ENCODE measurements at places on chromosomes 11 and 22.
A peak's percentile ranks its signal among the peaks of the same experiment; 100 is the strongest.

DNA sequence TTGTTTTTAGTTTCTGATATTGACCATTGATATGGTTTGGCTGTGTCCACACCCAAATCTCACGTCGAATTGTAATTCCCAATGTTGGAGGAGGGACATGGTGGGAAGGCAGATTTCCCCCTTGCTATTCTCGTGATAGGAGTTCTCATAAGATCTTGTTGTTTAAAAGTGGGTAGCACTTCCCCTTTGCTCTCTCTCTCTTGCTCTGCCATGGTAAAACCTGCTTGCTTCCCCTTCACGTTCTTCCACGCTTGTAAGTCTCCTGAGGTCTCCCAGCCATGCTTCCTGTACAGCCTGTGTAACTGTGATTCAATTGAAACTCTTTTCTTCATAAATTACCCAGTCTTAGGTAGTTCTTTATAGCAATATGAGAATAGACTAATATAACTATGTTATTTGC lies 203.6 kb upstream of the CHORDC1 start:
- no peak for DNase-seq

GRCh38 chr22:23778577-23778900 lies 5.9 kb downstream of the MMP11 start:
- DNase-seq = no peak

DNA sequence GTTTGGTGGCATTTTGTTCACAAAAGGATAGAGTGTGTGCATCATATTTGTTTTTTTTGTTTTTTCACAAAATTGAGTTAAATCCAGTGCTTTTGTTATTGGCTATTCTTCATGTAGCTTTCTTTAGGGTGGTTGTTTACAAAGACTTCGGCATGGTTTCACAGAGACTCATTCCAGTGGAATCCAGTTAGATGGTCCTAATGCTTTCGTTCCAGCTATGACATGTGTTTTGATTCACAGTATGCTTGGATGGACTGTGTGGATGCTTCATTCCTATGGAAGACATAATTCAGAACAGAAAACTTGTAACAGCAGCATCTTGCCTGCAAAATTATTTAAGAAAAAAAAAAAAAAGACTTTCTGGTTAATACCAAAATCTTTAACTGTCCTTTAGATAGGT lies 97.9 kb downstream of the PDHX start:
- DNase-seq = no peak

GRCh38 chr11:16897470-16898061 lies 116.6 kb downstream of the PLEKHA7 start:
- DNase-seq = peak; percentile 46

DNA sequence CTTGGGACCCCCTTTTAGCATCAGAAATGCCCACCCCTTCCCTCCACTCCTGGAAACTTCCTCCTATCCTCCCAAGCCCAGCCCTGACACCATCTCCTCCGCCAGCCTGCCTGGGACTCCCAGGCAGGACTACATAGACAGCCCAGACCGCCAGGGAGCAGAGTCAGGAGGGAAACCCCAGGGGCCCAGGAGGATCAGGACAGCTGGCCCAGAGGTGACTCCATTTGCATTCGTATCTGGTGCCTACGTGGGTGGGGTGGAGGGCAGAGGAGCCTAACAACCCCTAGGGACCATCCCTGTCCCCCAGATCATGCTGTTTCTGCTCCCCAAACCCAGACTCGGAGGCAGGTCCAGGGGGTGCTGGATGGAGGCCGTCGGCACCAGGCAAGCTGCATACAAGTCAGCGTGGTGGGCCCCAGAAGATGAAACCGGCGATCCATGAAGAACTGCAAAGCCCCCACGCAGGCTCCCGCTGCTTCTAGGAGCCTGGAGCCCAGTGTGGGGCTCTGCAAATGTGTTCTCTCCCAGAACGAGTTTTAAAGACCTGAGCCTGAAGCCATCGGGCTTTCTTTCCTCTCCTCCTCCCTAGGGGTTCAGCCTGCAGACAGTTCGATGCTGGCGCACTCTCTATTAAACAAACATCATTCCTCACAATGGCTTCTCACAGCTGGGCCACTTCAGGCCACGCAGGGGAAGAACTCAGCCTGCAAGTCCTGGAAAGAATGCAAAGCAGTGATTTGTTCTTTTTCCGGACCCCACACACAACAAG lies 1506.8 kb downstream of the BRD1 start:
- no peak for DNase-seq

- no peak for DNase-seq
These were observed 31.3 kb downstream of the TMEM123 start for GRCh38 chr11:102421261-102421660.

GRCh38 chr11:12180257-12181205 lies 70.1 kb downstream of the MICAL2 start:
- DNase-seq = no peak

- no peak for DNase-seq
These were observed 870.2 kb downstream of the BRD1 start for GRCh38 chr22:48957311-48957986.

- no peak for DNase-seq
These were observed 16.4 kb upstream of the UPK3A start for GRCh38 chr22:45268167-45268957.

DNA sequence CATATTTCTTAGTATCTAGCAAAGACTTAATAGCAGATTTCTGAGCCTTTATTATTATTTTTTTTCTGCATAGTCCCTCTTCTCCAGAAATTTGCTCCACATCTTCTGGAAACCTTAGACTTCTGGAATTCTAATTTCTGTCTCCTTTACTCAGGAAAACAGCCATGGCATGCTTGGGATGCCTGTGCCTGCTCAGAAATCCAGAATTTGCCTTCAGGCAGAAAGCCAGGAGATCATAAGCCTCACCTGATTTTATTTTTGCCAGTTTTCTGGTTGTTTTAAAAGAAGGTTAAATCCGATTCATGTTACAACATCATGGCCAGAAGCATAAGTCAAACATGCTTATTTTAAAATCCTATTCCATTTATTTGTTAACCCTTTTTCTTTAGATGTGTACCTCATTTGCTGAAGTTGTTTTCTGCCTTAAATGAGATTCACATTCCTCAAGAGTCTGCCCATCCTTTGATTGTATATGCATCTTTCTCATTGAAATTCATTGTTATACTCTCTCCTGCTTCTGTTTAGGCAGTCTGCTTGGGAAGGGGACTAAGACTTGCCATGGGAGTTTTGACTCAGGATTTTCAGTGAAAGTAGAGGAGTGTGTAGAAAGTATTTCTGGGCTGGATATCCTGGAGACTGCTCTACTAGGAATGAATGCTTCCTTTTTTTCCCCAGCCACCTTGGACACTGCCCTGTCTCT lies 37.1 kb downstream of the SIK2 start:
- DNase-seq = no peak

- DNase-seq = no peak
These were observed 3.3 kb downstream of the LMO1 start for GRCh38 chr11:8260202-8260966.

DNA sequence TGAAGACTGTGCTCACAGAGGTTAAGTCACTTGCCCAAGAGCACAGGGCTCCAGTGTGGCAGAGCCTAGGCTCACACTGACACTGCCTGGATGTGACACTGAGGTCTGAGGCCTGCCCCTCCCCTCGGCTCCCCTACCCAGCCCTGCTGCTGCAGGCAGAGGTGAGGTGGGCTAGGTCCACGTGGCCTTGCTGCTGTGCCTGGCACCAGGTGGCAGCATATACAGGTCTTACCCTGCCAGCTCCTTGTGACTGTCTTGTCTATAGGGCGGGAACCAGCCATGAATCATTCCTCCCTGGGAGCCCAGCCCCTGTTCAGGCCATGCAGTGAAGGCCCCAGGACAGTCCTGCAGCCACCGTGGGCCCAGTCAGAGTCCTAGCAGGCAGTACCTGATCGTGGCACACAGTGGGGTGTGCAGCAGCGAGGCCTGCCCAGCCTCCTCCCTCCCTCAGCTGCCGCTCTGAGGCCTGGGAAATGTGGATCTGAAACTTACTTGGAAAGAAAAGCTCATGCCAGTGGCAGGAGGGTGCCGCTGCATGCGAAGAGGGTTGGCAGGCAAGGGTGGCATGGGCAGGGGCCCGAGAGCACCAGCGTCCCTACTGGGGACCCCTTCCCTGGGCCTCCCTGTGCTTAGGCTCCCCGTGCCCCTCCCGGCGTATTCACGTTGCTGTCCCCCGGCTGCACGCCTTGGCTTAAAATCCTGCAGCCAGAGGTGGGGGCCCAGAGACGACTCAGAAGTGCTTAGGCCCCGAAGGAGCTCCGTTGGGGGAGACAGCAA lies 1.2 kb upstream of the CERK start:
- no peak for DNase-seq

DNA sequence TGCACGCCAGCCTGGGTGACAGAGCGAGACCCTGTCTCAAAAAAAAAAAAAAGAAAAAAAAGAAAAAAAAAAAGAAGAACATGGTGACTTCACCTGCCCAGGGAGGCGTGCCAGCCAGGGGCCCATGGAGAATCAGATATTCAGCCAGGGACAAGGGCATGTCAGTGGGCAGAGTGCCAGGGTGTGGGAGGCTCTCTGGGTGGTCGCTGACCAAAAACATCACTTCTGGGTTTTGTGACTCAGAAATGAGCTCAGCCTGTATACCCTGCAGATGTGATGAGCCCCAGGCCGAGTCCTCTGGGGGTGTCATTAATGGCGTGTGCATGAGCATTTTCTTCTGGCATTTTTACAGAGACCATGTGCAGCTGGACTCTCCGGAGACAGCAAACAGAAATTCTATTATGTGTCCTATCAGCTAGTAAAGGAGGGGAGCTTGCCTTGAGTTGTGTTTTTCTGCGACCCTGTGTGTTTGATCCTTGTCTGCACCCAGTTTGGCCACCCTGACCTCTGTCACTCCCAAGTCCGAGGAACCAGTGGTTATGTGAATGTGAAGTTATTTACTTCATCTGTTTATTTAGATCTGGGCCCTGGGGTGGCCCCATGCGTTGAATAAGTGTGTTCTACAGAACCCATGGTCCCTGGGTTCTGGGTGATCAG lies 53.6 kb downstream of the BCR start:
- no peak for DNase-seq

DNA sequence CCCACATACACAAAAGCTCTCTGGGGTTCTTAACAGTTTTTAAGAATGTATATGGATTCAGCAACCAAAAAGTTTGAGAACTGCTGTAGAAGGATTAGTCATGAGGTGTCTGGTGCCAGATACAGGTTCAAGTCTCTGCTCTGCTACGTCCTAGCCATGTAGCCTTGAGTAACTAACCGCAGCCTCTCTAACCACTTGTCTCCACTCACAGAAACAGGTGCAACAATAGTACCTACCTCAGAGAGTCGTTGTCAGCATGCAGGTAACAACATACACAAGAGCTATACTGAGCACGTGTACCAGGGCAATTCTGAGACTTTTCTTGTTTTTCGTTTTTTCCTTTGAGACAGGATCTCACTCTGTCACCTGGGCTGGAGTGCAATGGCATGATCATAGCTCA lies 26.9 kb downstream of the CBX7 start:
- no peak for DNase-seq

DNA sequence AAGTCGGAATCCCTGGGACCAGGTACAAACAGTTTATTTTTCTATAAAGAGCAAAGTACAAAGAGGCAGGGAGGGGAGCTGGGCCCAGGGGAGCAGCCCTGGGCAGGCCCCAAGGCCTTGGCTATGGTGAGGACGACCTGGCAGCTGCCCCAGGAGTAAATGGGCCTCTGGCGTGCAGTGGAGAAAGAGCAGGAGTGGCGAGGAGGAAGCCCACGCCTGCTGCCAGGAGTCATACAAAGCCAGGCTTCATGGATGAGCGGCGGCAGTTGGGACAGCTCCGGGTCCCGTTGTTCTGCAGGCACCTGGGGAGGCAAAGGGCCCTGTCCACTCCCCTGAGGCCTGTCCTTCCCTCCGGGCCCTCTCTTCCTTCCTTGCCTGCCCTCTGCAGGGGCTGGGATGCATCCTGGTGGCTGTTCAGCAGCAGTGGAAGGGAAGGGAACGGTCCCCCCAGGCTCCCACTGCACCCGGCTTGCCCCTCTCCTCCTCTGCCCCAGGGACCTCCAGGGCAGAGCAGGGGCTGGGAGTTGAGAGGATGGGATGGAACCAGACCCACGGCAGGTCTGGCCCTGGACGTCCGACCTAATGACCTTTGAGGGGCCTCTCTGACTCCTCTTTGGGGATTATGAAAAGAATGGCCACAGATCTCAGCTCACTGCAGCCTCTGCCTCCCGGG lies 11.1 kb downstream of the RAPSN start:
- no peak for DNase-seq

GRCh38 chr11:69364921-69365320 lies 71.0 kb downstream of the MYEOV start:
- peak; percentile 16 for DNase-seq

GRCh38 chr11:96237766-96238266 lies 105.2 kb downstream of the MAML2 start:
- no peak for DNase-seq

DNA sequence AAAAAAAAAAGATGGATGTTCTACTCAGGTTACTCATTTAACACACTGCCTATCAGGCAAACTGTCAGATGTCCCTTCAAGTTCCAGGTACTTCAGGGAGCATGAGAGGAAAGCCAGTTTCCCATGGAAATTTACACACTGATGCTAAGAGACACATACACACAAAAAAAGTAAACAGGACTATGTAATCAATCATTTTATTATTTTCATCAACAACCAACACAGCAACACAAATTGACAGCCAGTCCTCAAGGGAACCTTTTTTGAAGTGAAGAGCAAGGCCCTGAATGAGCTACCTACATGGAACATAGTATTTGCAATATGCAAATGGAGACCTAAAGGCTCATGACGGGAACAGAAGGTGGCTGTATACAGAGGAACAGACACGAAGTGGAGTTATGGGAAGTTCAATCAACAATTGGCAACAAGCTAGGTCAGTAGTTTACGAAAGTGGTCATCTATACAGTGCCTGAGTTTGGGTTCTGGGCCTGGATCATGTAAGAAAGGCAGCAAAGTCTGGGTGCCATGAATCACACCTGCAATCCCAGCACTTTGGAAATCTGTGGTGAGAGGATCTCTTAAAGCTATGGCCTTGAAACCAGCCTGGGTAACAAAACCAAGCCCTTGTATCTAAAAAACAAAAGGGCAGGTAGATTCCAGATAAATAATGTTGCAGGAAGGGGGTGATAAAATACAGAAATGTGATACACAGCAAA lies 12.6 kb upstream of the WDR74 start:
- no peak for DNase-seq

DNA sequence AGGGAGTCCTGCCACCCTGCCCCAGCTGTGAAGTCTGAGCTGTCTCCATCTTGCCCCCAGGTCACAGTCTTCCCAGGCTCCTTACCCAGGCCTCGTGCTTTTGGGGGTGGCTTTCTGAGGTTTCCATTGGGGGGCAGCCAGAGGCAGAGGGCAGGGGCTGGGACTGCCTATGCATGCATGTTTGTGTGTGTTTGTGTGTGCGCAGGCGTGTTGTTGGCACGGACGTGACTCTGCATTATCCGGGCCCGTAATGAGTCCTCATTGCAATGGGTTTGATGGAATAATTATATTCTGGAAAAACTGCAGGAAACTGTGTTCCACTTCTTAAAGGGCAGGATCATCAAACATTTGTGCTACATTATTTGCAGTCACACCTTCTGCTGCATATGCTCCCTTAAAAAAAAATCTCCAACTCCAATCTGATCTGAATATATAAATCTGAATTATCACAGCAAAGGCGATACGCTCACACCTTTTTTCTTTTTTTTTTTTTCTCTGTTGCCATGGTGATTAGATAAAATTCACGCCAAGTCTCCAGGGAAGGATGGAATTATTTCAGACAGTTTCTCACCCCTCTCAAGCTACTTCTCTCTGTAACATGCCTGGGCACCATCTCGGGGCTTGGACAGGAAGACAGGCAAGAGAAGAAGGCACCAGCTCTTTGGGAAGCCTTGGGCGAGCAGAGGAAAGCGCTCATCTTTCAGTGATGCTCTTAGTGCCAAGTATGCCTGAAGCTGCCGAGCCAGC lies 45.9 kb downstream of the DSCAML1 start:
- no peak for DNase-seq

GRCh38 chr11:57885298-57886050 lies 123.9 kb downstream of the CTNND1 start:
- peak; percentile 7 for DNase-seq

Data from kidney capillary endothelial cell (primary cell).